HT1080 (cell line): ENCODE measurements at places on chromosomes 13 and 19. TPM values are rescaled to one million over a fixed set of nuclear protein-coding genes. Genes with fewer than 3 reads are reported as not detected.

Gene KLK3
- not detected in 2 replicates for total RNA-seq

Gene RASGRP4
- not detected in 2 replicates for total RNA-seq

Gene CCL25
- not detected in 2 replicates for total RNA-seq

Gene C1QTNF9B
- total RNA-seq, result 0.72 and 0.84 TPM in 2 replicates

DNA sequence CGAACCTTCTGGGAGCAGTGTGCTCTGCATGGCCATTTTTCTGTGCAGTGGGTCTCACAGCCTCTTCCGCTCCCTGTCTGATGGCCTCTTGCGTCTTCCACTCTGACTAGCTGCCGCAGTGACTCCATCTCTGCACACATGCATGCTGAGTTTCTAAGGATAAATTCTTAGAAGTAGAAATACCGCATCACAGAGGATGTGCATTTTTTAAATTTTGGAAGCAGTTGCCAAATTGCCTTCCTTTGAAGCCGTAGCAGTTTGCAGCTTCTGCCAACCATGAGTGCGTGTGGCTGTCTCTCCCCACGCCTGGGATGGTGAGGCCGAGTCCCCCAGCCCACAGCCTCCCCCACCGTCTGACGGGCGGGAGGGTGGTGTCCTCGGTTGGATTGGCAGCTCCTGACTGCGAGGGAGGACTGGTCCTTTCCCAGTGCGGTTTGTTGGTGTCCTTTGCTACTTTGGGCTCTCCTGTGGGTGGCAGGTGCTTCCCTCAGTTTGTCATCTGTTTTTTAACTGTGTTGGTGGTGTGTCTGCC lies 9.8 kb downstream of the FZR1 start:
- DNase-seq, result no peak

GRCh38 chr19:11225172-11225571 lies 14.2 kb upstream of the ANGPTL8 start:
- DNase-seq, result no peak

DNA sequence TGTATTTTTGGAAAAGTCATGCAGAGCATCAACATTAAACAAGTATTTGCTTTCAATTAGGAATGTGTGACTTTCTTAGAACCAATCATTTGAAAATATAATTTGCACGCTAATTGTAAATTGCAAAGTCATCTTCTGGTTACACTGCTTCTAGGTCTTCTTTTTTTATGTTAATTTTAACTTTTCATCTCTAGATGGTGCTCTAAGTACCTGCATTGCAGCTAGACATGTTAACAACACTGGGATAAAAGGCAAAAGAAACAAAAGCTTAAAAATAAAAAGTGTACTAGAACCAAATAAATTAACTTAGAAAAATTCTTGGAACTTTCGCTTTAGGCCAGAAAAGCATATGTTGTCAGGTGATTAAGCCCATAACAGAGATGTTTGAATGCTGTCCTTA lies 2758.2 kb downstream of the PCDH9 start:
- DNase-seq, result peak; percentile 52

DNA sequence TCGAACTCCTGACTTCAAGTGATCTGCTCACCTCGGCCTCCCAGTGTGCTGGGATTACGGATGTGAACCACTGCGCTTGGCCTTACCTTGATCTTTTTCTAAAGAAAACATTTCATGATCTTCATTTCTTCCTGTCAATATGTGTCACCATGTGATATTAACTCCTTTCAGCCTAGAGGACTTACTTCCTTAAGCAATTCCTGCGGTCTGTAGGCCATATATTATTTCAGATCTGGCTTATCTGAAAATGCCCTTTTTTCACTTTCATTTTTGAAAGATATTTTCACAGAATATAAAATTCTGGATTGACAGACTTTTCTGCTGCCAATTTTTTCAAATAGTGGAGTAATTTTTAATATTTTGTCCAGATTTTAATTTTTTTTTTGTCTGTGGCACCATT lies 2.0 kb upstream of the GPR32 start:
- DNase-seq, result no peak

GRCh38 chr19:19823916-19824315 lies 2.4 kb upstream of the ZNF506 start:
- DNase-seq, result no peak

DNA sequence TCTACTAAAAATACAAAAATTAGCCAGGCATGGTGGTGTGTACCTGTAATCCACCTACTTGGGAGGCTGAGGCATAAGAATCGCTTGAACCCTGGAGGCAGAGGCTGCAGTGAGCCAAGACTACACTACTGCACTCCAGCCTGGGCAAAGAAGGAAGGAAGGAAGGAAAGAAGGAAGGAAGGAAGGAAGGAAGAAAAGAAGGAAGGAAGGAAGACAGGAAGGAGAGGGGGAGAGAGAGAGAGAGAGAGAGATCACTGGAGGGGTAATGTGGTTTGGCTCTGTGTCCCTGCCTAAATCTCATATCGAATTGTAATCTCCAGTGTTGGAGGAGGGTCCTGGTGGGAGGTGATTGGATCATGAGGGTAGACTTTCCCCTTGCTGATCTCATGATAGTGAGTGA lies 165.5 kb downstream of the KCTD15 start:
- no peak for DNase-seq

GRCh38 chr19:31096062-31096830 lies 253.0 kb downstream of the TSHZ3 start:
- DNase-seq, result no peak

DNA sequence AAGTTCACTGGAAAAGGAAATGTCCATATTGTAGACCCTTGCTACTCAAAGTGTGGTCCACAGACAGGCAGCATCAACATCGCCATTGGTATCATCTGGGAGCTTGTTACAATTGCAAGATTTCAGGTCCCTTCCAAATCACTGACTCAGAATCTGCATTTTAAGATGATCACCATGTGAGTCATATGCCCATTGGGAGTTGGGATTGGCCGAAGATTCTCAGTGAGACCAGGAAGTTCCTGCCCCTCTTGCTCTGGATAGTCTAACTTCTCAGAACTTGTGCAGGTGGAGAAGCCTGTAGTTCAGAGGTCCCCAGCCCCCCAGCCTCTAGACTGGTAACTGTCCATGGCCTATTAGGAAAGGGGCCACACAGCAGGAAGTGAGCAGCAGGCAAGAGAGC lies 48.9 kb upstream of the URAD start:
- peak; percentile 74 for DNase-seq

- no peak for DNase-seq
Observed at GRCh38 chr13:50842251-50842989, 1.1 kb downstream of the DLEU7 start.

DNA sequence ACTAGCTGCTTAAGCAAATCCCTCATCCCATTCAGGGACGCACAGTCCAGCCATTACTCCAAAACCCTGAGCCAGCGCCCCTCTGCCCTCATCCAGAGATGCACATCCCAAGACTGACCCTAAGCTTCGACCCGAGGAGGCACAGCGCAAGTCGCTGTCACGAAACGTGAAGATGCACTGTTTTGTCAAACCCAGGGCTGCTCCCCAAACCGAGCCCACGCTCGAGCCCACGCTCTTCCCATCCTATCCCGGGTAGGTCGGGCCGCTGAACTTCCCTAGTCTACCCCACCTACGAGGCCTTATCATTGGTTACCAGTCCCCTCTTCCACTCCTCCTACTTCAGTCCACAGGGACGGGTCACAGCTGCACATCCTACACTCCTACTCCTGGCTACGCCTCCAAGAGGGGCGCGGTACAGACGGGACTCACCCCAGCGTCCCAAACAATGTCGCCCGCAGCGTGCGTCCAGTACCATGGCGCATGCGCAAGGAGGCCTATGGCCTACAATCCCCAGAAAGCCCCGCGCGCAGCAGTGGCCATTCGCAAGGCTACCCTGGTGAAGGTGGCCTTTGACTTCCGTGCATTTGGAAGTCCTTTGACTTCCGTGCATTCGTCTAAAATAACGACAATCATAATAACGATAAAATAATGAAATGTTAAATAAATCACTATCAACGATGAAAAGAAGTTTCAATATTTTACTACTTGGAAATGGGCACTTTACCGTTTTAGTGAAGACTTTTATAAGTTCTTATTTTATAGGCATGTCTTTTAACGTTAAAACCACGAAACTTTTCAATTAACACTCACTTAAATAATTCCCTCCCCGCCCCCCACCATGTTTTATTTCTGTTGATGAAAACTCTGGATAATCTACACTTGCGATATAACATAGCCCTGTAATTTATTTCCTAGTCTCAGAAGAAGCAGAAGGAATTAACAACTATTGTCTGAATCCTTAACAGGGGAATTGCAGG lies at the start of gene ZNF285:
Gene ZNF285 (minus strand): TSS at position 470 of the 977 bp plus-strand sequence. CDS start 4,395 bp downstream, outside the sequence.
- DNase-seq, result peak; percentile 82

DNA sequence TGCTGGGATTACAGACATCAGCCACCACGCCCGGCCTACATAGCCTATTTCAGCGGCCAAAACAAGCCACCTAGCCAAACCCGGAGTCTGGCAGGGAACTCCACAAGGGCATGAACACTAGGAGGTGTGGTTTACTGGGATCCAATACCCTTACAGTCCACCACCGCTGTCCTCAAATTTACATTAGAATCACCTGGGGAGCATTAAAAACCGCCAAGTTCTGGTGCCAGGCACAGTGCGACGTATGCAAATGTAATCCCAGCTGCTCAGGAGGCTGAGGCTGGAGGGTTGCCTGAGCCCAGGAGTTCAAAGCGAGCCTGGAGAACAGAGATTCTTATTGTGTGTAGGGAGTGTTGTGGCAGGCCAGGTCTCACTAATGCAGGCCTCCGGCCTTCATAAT lies 4.2 kb upstream of the AP1M1 start:
- DNase-seq, result no peak

- DNase-seq, result no peak
Observed at GRCh38 chr13:66781241-66781640, 448.9 kb downstream of the PCDH9 start.

DNA sequence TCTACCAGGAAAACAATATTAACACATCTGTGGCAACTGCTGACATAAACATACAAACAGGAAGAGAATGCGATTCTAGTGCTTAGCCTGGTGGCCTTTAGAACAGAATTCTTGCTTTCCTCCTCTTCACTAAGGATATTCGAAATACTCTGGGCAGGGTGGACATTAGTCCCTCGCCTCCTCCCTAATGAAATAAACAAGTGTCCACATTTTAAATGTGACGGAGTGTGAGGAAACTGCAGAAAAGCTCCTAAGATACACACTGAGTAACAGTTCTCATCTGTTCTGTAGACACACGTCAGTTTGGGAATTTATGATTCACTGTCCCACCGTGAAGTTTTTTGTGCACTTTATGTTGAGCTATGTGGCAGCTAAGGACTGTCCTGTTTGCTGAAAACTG lies 639 bp downstream of the STARD13 start:
- DNase-seq, result no peak

DNA sequence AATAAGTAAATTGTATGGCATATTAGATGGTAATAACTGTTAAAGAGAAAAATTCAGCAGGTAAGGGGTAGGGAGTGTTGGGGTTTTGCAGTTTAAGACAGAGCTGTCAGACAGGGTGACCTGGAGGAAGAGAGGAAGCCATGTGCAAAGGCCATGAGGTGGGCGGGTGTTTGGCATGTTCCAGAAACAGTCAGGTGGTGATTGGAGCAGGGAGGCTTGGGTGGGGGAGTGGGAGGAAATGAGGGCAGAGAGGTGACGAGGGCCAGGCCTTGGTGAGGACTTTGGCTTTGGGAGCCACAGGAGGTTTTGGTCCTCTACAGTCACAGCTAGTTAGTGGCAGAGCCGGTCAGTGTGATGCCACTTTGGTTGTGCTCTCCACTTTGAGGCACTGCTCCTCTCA lies 20.1 kb downstream of the RYR1 start:
- DNase-seq, result no peak

- DNase-seq, result peak; percentile 1
Observed at GRCh38 chr13:94192431-94192975, 287.0 kb downstream of the DCT start.
